ENCODE measurements at places on chromosomes 11 and 22.

DNA sequence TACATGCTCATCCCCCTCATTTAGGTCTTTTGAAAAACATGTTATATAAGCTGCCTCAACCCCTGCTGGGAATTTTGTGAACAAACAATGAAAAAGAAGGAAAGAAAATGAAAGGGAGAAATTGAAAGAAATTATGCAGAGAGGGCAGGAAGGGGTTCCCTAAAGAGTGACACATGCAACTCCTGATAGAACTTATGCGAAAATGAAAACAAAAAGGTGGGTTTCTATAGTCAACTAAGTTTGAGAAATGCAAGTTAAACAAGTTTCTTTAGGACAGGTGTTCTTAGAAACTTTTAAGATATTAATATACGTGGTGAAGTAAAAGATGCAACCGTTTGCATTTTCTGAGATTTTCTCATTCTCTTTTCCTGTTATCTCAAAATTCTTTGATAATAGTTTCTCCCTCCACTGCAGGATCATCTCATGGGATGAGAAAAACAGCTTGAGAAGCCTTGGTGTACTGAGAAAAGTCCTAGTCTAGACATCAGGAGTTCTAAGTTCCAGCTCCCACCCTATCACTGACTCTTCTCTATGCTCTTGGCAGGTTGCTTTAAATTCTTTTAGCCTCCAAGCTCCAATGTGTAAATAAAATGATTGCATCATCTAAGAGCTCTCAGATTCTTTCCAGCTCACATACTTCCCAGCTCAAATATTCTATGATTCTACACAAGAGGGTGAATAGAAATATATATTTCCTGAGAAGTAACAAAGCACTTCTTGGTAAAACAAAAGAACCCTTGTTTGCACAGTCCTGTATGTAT is 109.2 kb downstream of the FAM76B start:
- DNase-seq = peak; percentile 53

DNA sequence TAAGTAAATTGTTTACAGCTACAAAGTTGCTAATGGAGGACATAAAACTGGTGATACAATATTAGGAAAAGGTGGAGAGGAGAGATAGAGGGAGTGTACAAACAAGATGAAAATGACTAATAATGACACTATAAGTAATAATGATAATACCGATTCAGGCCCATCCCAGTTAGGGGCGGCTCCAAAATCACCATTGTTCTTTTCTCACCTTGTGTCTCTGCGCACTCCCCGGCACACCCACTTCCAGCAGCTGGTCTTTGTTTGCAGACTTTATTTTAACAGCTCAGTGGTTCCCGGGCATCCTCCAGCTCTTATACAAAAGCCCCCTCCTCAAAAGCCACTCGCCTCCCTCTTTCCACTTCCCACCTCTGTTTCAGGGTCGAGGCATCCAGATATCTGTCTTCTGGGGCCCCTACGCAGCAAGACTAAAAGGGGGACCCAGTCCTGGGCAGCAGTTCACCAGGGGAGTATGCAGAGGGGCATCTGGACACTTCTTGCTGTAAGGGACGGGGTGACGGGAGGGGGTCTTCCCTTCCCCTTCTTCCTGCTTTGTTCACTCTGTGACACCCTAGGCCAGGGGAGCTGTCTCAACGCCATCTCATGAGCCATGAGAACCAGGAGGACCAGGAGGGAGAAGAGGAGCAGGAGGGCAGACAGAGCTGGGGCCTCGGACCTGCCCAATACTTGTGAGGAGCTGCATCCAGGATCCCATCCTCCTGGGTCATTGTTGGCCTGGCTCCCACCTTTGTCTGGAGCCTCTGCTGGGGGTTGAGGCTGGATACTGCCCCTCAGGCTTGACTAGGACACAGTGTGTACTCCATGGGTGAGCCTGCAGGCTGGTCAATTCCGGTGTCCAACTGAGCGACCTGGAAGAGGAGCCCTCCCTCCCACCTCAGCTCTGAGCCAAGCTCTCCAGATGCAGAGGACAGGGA is 2.7 kb downstream of the APOL2 start:
- DNase-seq = no peak

DNA sequence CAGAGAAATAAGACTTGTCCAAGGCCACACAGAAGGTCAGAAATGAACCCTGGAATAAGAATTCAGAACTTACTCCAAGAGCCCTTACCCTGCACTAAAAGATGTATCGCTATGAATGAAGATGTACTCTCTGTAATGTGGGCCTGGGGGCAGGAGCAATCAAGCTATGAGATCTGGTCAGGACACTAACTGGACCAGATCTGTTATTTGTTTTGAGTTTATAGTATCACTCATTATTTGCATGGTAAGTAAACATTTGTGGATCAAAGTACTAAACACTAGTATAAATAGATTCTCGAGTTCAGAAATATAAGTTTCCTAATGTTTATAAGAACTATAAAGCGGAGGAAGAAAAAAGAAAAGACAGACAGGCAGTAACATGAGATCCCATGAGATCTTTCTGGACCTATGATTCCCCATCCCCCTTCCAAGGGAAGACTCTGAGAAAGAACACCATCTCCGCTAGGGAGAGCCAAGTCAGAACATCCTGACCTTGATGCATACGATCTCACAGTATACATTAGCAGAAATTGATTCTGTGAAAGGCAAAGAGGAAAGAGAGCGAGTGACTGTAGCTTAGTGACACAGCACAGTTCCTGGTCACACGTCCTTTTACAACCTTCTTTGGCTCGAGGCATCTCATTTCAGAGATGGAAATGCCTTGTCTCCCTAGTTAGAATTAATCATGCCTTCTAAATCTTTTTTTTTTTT is 71.2 kb downstream of the USP35 start:
- no peak for DNase-seq

DNA sequence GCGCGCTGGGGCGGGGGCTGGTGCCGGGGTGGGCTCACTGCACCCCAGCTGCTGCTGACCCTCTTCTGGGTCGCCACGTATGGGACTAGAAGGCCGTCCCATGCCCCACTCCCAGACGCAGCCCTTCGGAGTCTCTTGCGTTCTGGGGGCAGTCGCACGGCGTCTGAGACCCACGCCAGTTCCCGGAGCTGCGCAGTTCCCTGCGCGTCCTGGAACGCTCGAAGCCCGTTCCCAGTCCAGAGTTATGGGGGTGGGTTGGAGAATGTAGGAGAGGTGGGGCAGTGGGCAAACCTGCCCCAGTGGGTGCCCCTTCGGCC is 375 bp downstream of the LAYN start:
- DNase-seq = no peak

GRCh38 chr11:96103721-96104120 is 179.8 kb upstream of the MTMR2 start:
- no peak for DNase-seq

GRCh38 chr11:18710545-18710944 is 12.0 kb downstream of the TMEM86A start:
- no peak for DNase-seq

DNA sequence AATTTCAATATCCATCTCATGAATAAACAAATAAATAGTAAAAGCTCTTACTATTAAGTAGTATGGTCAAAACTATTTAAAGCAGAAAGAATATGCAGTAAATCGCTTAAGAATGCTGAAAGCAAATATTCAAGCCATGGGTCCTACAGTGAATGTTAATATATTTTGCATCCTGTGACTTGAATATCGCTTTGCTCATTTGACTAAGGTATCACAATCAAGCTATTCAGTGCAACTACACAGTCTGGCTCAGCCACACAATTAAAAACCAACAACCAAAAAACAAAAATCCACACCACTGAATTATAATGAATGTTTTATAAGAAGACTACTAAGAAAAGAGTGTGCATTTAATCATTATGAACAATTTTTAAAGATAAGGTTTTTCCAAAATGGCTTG is 45.3 kb downstream of the RAB6A start:
- no peak for DNase-seq

- no peak for DNase-seq
Observed at GRCh38 chr11:124081483-124081882, 33.8 kb upstream of the VWA5A start.

GRCh38 chr11:76554767-76555166 is 109.9 kb downstream of the EMSY start:
- DNase-seq = no peak

GRCh38 chr11:68442433-68442832 is 18.1 kb upstream of the PPP6R3 start:
- no peak for DNase-seq

DNA sequence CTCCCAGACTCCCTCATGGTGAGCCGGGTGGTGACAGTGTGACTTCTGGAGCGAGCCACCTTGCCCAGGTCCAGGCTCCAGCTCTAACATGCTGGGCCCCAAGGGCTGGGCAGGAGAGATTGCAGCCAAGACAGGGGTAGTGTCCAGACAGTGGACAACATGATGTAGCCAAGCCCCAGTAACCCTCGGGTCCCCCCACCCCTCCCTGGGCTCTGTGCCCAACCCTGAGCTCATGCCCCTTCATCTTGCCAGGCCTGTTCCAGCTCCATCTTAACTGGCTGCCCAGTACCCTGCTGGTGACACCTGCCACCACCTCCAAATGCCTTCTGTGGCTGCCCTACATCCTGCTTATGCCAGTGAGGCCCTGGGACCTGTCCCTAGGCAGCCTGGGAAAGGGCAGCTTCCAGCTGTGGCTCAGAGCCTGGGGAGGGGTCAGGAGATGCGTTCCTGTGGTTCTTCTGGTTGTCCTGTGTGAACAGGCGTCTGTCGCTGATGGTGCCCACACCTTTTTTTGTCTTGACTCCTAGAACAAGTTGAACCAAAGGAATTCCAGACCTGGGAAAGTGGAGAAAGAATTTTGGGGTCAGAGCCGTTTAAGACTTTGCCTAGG is 12.5 kb upstream of the SYT12 start:
- DNase-seq = no peak

DNA sequence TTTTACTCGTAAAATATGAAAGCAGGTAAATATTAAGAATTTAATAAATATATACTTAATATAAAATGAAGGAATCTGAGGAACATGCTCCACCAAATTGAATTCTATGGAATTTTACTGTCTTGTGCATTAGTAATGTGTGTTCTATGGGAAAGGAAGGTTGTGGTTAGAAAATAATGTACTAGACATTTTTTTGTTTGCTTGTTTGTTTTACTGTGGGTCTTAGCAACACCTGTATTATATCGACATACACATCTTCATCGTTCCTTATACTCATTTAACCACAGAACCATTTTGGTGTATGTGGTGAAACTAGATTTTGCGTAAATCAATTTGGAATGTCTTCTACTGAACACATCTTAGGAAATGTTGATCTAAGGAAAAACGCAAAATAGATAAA is 114.1 kb upstream of the MTMR2 start:
- no peak for DNase-seq

DNA sequence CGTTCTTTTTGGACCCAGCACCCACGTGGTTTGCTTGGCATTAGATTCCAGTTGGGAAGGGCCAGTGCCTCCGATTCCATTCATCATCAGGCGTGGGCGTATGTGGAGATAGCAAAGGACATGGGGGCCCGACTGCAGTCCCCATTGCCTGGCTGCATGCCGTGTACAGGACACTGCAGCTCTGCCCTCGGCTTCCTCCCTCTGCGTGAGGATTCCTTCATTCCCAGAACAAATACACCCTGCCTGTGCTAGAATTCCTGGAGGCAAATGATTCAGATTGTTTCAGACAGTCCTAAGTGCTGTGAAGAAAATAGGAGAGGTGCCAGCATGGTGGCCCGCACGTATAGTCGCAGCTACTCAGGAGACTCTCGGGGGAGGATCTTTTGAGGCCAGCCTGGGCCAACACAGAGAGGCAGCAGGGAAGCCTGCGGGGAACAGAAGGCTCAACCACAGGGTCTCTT is 15.4 kb downstream of the DERL3 start:
- peak; percentile 66 for DNase-seq

DNA sequence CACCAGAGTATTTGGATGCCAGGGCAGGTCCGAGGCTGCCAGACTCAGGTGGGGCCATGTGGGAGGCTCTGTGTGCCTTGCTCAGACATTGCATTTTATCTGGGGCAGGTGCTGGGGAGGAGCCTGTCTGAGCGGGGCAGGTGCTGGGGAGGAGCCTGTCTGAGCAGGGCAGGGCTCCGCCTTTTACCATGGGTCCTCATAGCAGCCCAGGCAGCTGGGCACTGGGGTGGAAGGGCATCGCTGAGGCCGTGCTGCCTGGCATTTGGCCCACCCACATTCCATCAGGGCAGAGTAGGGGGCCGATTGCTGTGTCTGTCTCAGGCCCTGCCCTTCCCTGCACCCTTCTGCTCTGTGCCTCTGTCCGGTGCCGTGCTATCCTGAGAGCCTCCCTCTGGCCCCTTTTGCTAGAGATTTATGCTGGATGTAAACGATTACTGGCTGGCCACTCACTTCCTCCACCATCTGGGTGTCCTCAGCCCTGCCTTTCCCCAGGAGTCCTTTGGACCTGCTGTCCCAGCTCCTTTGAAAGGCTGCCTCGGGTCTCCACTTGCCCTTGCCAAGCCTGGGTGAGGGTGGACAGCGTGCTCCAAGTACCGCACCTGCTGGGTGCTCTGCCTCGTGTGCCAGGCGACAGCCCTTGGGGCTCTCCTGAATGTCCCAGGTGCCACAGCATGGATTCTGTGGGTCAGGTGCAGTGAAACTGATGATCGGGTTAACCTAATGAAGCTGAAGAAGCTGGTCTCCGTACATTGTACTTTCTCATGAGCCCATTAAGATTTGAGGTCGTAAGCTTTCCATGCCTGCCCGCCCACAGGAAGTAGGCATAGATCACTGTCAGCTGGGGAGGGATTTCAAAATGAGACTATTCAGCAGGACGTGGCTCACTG is 281.6 kb downstream of the TBC1D22A start:
- DNase-seq = peak; percentile 41

DNA sequence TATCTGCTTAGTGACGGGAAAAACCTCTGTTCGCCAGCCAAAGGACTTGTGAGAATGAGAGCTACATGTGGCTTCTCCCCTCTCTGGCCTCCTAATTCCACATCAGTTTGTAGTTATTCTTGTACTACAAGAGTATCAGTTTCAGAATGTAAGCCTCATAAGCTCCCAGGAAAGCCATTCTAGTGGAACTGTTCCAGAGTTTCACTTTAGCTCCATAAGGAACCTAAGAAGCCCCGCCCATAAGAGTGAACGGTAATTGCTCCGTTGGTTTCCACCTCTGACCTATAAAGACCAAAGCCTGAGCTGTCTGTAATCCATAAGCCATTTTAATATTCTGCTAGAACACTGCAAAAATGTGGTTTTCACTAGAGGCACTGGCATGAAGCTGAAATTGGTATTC is 53.0 kb downstream of the SIK3 start:
- peak; percentile 48 for DNase-seq

DNA sequence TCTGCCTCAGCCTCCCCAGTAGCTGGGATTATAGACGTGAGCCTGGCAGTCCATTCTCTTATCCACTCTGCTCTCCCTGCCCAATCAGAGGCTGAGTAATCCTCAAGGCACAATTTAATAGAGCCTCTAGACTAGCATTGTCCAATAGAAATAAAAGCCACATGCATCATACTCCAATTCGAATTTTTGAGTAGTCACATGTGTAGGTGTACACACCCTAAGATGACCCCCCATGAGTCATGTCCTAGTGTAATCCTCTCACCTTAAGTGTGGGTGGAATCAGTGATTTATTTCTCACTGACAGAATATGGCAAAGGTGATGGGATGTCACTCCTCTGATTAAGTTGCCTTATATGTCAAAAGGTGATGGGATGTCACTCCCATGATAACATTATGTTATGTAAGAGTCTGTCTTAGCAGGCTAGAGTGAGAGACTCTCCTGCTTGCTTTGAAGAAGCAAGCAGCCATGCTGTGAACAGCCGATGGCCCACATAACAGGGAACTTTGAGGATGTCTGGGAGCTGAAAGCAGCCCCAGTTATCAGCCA is 61.3 kb downstream of the MN1 start:
- DNase-seq = no peak

All from EH (cell line).